C1 segment of cervical spinal cord (tissue), 14 donors: ENCODE measurements at places on chromosomes 7 and 10.

DNA sequence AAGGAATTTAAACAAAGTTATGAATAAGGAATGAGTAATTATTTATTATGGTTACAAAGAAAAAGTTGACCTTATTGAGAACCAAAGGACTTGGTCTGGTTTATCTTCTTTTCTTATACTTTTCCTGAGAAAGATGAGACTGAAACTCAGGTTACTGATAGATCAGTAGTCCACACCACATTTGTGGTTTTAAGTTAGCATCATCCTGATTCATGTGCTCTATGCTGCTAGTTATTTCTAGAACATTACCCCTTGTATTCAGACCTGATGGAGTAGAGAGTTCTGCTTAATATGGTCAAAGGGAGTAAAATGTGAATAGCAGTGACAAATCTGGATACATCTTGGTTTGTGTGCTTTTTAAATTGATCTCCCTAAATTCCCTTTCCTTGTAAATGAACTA, 63.8 kb downstream of the FOXP2 start:
- DNase-seq: no peak

DNA sequence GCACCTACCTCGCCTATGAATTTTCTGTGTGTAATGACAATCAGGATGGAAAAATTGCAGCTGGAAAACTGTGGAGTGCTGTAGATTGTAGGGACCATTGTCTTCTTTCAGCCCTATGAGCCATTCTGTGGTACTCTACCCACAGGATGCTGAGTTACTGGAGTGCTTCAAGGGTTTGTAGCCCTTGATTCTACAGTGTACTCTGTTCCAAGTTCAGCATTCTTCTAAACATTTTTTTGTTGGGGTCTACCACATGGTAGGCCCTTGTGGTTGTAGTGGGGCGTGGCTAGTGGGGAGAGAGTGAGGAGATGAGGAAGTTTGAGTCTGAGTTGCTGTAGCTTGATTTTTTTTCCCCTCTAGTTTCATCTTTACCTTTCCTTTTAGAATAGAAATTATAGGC, 33.5 kb downstream of the REEP3 start:
- no peak for DNase-seq

DNA sequence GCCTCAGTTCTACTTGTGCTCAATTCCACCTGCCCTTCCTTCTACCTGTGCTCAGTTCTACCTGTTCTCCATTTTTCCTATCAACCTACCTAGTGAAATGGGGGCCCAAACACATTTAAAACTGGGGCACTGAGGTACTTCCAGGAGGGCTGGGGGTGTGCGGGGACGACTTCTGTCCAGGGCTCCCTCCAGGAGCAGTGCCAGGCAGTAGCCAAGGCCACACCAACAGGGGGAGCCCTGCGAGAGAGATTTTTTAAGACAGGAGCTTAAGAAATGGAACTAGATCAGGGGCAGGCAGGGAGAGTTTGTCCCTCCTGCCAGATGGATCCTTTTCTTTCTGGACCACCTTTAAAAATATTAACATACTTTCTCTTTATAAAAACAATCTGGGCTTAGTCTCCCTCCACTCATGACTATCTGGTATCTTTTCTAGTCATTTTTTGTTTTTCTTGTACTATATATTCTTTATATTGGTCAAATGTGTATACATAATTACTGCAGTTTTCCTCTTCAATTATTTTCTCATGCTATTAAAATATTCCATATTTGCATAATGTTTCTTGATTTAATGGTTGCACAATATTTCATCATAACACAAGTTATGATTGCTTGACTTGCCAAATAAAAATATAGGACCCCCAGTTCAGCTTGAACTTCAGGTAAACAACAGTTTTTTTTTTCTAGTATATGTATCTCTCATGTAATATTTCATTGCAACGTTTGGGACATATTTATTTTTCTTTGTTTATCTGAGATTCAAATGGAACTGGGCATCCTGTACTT, 47.3 kb upstream of the INSYN2A start:
- no peak for DNase-seq

DNA sequence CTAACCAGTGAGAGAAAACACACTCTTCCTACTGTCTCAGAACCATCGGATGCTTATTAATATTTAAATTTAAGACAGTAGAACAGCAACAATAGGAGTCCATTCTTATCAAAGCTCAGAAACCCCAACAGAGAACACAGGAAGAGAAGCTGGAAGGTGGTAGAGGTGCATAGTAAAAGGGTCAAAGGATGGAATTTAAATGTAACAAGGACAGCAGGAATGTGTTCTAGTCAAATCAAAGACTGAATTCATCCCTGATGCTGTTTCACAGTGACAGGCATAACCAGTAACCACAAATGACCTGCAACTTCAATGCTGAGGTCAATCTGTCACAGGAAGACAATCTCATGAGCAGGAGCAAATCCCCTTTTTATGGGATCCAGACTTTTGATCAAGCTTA, 1259.7 kb downstream of the XPNPEP1 start:
- DNase-seq: no peak

GRCh38 chr7:99272476-99273045, at the start of gene MYH16:
Gene MYH16 (plus strand): TSS chr7:99272839.
- no peak for DNase-seq

- DNase-seq: no peak
Observed at GRCh38 chr10:24184455-24184854, 24.5 kb upstream of the KIAA1217 start.

GRCh38 chr10:62231371-62231770, 37.3 kb downstream of the RTKN2 start:
- DNase-seq: no peak

DNA sequence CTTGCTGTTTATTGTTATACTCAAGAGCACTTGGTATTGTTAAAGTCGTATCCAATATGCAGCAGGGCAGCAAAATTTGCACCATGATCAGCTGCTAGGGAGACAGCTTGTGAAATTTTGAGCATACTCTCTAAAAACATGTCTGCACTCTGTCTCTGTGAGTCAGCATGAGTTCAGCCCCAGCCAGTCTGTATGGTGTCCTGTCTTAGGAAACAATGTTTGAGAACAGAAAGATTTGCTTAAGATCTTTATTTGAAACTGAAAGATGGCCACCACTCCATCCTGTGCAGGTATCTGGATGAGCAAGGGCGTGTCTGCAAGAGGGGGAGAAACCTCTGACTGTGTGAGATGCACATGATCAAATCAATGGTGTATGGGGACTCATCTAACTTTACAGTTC, 97.1 kb downstream of the GNAI1 start:
- DNase-seq: no peak

- no peak for DNase-seq
Observed at GRCh38 chr10:76251841-76252671, 820.6 kb downstream of the LRMDA start.

GRCh38 chr10:69004821-69005220, 16.2 kb downstream of the KIFBP start:
- no peak for DNase-seq

GRCh38 chr7:123725586-123726171, 23.1 kb downstream of the WASL start:
- DNase-seq: no peak

DNA sequence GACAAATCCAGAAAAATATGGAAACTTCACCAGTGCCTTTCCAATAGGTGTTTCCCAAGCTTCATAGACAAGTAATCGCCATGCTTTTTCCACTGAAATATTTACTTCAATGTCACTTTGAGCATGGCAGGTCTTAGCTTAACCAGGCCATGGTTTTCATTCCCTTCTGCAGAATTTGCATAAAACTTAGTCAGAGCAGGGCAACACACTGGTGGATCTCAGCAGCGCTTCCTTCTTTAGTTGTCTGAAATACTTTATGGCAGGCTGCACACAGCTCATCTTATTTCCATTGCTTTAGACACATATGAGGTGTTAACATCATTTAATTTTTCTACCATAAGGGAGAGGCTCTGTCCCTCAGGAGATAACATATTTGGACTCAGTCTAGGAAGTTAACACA, 102.9 kb upstream of the AHR start:
- DNase-seq: no peak

- no peak for DNase-seq
Observed at GRCh38 chr10:129328546-129328945, 138.5 kb upstream of the MGMT start.

DNA sequence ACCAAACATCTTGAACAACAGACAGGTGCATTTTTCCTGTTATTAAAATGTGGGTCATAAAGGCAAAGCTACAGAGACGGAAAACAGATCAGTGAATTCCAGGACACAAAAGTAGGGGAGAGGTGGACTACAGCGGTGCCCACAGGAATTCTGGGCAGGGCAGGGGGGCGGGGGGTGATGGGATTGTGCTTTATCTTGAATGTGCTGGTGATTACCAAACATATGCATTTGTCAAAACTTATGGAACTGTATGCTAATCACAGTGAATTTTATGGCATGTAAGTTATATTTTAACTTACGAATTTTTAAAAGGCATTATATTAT, 519.4 kb downstream of the CNTNAP2 start:
- no peak for DNase-seq

DNA sequence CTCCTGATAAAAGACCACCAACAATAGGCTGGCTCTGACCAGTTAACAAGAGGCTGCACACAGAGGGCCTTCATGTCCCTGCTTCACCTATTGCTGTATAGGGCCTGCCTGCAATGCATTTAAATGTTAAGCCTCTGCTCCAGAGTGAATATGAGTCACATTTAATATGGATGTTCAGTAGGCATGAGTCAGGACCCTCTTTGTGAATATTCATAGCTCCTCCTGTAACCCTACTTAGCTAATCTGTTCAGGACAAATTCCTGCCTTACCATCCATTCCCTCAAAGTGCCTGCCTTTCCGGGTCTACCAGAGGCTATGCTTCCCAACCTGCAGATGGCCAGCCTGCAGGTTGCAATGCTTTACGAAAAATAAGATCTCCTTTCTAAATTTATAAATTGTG, 32.5 kb downstream of the ARHGAP22 start:
- no peak for DNase-seq

GRCh38 chr7:43769791-43770465, 11.4 kb downstream of the BLVRA start:
- DNase-seq: no peak

DNA sequence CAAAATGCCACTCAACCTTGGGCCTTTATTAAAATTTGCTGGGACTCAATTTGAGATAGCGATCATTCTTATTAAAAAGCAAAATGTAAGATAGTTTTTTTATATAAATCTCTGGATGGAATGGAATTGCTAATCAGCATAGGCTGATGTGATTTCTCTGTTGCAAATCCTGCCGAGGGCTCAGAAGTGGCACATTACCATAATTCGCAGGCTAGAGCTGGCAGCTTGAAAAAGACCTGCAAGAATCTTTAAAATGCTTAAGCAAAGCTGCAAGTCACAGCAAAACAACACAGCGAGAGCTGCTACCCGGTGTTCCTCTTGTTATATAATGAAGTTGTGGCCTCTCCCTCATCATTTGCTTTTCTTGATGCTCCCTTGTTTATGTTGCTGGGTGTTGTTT, 448.1 kb downstream of the GATA3 start:
- DNase-seq: no peak

DNA sequence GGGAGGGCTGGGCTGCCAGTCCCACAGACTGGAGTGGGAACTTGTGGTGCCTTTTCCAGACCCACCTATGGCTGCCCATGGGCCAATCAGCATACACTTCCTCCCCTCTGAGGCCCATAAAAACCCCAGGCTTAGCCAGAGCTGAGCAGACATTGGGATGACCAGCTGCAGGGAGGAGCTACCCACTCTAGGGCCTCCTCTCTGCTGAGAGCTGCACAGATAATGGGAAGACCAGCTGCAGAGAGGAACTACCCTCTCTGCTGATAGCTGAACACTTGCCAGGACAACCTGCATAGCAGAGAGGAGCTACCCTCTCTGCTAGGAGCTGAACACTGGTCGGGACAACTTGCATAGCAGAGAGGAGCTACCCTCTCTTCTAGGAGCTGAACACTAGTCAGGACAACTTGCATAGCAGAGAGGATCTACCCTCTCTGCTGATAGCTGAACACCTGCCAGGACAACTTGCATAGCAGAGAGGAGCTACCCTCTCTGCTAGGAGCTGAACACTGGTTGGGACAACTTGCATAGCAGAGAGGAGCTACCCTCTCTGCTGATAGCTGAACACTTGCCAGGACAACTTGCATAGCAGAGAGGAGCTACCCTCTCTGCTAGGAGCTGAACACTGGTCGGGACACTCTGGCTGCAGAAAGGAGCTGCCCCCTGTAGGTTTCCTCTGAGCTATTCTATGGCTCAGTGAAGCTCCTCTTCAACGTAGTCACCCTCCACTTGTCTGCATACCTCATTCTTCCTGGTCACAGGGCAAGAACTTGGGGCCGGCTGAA, 88.3 kb upstream of the CACUL1 start:
- DNase-seq: no peak

DNA sequence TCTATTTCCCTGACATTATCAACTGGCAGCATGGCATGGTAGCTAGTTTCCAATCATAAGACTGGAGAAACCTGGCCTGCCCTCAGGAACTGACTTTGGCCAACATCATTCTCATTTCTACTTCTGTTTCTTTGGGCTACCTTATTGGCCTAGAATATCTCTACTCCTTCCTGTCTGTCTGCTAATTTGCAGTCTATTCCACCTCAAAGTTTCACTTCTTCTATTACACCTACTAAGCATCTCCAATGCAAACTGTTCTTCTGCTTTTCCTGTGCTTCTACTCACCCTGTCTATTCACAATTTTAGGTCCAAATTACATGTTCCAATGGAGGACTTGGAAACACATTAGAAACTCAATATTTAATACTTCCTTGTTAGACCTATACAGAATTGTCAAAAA, 65.6 kb downstream of the ZNF503 start:
- DNase-seq: no peak
